ENCODE measurements at places on chromosomes 7 and 10. TPM values are rescaled to one million over a fixed set of nuclear protein-coding genes. Genes with fewer than 3 reads are reported as not detected.

The HYAL4 gene
- total RNA-seq = not detected

GRCh38 chr10:122308417-122309141 is 37.5 kb downstream of the BTBD16 start:
- H3K4me3 ChIP-seq = no peak overlapping the region
- no peak overlapping the region for H3K27ac ChIP-seq
- no peak for DNase-seq

The SFTPA1 gene
- not detected for total RNA-seq

GRCh38 chr7:137960020-137960419 is 41.9 kb downstream of the CREB3L2 start:
- peaks cover 4% of the 10 kb centered on the region for H3K36me3 ChIP-seq
- no peak overlapping the region for H3K4me3 ChIP-seq
- no peaks in the 10 kb centered on the region for H3K27me3 ChIP-seq
- no peak overlapping the region for H3K27ac ChIP-seq
- no peak for DNase-seq
- peaks cover 18% of the 10 kb centered on the region for H3K4me1 ChIP-seq

GRCh38 chr10:15043674-15044073 is at the start of gene OLAH:
Gene OLAH, plus strand, starts transcription at chr10:15043943. Its CDS starts 3,346 bp downstream, at chr10:15047289.
- no peak for DNase-seq
- H3K27me3 ChIP-seq = no peaks in the 10 kb centered on the region

The SLC26A3 gene
- total RNA-seq = not detected

The GPR26 gene
- not detected for total RNA-seq

The EIF4H gene
- total RNA-seq = 441 TPM

DNA sequence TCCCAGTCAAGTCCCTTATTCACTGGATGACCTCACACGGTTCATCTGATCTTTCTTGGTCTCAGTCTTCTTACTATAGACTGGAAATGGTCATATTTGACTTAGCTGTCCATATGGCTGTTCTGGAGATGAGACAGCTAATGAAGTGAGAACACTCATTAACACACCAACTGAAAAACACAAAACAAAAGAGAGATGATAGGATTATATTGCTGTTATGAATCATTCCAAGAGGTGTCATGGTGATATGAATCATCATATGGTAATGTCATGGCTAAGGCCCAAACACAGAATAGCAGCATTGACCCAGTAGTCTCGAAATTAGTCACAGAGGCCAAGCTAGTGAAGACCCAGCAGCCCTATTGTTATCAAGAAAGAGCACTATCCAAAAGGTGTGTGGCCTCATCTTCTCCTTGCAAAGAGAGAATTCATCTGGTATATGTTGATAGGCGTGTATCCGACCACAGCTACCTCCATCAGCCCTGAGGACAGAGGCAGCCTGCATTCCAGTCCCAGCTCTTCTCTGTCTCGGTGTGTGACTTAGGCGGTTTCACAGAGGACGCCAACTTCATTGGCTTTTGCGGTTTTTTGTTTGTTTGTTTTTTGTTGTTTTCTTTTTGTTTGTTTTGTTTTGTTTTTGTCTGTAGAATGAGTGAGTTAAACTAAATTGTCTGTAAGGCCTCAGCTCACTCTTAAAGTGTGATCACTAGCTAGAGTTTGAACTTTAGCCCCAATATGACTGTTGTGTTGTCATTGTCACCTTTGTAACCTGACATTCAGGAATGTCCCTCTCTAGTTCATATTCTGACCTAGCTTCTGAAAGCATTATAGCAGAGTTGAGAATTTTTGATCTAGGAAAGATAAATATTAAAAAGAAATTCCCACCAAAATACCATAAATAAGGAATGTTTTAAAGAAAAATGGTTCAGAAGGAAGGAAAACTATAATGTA is 97.4 kb upstream of the PDCD4 start:
- H3K27ac ChIP-seq = peak overlapping the region; percentile 89
- DNase-seq = peak; percentile 67
- peaks cover 2% of the 10 kb centered on the region for H3K27me3 ChIP-seq
- H3K4me1 ChIP-seq = peaks cover 61% of the 10 kb centered on the region

The PALS2 gene
- total RNA-seq = 41.7 TPM

The CUBN gene
- 0.43 TPM for total RNA-seq

- DNase-seq = no peak
- H3K36me3 ChIP-seq = peaks cover 2% of the 10 kb centered on the region
- H3K4me1 ChIP-seq = peaks cover 38% of the 10 kb centered on the region
Measured at GRCh38 chr7:106463851-106464611, 179.2 kb upstream of the NAMPT start.

DNA sequence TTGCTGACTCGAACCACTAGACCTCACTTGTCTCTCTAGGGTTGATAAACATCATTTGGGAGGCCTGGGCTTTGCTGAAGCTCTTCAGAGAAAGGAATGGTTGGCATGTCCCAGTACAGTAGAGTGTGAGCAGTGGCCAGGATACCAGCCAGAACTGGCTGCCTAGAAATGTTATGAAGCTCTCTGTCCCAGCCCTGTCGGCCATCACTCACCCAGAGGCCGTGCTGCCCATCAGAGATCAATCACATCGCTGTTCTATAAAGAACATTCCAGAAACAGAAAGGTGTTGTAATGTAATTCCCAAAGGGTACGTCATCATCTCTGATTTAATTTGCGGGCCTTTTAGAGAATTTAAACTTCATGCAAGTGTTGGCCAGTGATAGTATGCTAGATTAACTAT is 111.5 kb downstream of the PRPF18 start:
- H3K4me3 ChIP-seq = no peak overlapping the region
- DNase-seq = no peak
- H3K4me1 ChIP-seq = no peaks in the 10 kb centered on the region
- no peak overlapping the region for H3K27ac ChIP-seq
- H3K27me3 ChIP-seq = peaks cover 2% of the 10 kb centered on the region

The GCK gene
- 1.3 TPM for total RNA-seq

The ZP3 gene
- 7.0 TPM for total RNA-seq

The DENND2A gene
- not detected for total RNA-seq

GRCh38 chr10:50937230-50937907 is 51.9 kb upstream of the A1CF start:
- no peak overlapping the region for H3K27ac ChIP-seq
- H3K36me3 ChIP-seq = no peaks in the 10 kb centered on the region
- no peak for DNase-seq
- H3K4me3 ChIP-seq = no peak overlapping the region
- no peaks in the 10 kb centered on the region for H3K4me1 ChIP-seq

DNA sequence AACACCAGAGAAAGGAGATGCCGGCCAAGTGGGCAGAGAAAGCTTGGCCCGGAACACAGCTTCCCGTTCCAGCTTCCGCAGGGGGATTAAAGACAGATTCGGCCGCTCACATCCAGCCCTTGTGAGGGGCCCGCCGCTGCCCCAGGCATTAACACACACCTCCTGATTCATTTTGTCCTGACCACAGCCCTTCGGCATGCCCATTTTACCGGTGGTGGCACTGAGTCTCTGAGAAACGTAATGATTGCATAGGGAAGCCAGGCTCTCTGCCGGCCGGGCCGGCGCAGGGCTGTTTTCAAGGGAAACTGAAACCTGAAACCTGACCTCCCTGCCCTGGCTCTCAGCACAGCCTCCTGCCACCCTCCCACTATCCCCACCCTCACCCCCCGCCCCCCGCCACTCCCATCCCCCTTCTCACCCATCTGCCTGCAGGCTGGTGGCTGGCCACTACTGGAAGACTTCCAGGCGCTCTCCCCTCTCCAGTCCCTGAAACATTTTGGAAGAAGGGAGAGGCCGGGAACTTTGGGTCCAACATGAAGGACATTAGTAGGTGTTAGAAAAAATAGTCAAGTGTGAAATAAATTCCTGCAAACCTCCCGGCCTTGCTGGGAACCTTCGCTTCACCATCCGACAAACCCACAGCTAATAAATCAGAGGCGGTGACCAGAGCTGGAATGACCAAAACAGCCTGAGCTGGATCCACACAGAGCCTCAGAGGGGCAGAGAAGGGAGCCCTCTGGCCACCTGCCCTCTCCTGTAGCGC is 83.5 kb upstream of the CUX1 start:
- H3K27me3 ChIP-seq = no peaks in the 10 kb centered on the region
- no peak overlapping the region for H3K27ac ChIP-seq
- no peak overlapping the region for H3K4me3 ChIP-seq
- no peaks in the 10 kb centered on the region for H3K4me1 ChIP-seq
- DNase-seq = no peak

The FAM20C gene
- 0.21 TPM for total RNA-seq

The TEX36 gene
- not detected for total RNA-seq

The PON3 gene
- total RNA-seq = not detected

GRCh38 chr10:15745751-15746150 is 26.0 kb upstream of the ITGA8 start:
- H3K27ac ChIP-seq = no peak overlapping the region
- H3K27me3 ChIP-seq = peaks cover 4% of the 10 kb centered on the region
- H3K4me3 ChIP-seq = no peak overlapping the region
- DNase-seq = no peak
- no peaks in the 10 kb centered on the region for H3K36me3 ChIP-seq
- no peaks in the 10 kb centered on the region for H3K4me1 ChIP-seq

GRCh38 chr10:87658858-87659555 is 671 bp upstream of the PAPSS2 start:
- H3K4me1 ChIP-seq = peaks cover 8% of the 10 kb centered on the region
- DNase-seq = no peak

The GNAT3 gene
- total RNA-seq = not detected

GRCh38 chr10:34031400-34031799 is 696.9 kb upstream of the NRP1 start:
- H3K4me3 ChIP-seq = no peak overlapping the region
- H3K27ac ChIP-seq = no peak overlapping the region
- H3K4me1 ChIP-seq = no peaks in the 10 kb centered on the region
- H3K27me3 ChIP-seq = peaks cover 5% of the 10 kb centered on the region
- H3K36me3 ChIP-seq = no peaks in the 10 kb centered on the region

DNA sequence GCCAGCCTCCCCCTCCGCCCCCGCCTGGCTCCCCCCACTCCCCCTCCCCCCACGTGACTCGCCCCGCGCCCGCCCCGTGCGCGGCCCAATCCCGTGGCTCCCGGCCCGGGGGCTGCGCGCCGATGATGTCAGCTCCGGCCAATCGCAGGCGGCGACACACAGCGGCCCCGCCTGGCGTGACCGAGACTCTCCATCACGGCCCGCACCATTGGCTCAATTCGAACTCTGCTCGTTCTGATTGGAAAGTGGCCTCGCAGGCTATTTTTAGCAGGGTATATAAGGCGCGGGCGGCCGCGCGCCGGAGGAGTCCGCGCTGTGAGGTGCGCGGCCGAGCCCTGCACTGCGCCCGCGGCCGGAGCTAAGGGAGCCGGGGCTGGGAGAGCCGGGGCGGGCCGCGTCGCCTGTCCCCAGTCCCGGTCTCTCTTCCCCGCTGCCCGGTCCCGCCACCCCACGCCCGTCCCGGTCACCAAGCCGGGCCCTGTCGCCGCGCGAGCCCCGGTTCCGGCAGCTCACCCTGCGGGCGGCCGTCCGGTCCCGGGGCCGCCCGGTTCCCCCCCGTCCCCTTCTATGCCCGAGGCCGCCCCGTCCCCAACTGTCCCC is 342 bp upstream of the KLF6 start:
- H3K4me1 ChIP-seq = peaks cover 32% of the 10 kb centered on the region
- H3K36me3 ChIP-seq = peaks cover 47% of the 10 kb centered on the region
- H3K4me3 ChIP-seq = peak overlapping the region; percentile 82
- no peaks in the 10 kb centered on the region for H3K27me3 ChIP-seq
- peak; percentile 99 for DNase-seq
- H3K27ac ChIP-seq = peak overlapping the region; percentile 96

DNA sequence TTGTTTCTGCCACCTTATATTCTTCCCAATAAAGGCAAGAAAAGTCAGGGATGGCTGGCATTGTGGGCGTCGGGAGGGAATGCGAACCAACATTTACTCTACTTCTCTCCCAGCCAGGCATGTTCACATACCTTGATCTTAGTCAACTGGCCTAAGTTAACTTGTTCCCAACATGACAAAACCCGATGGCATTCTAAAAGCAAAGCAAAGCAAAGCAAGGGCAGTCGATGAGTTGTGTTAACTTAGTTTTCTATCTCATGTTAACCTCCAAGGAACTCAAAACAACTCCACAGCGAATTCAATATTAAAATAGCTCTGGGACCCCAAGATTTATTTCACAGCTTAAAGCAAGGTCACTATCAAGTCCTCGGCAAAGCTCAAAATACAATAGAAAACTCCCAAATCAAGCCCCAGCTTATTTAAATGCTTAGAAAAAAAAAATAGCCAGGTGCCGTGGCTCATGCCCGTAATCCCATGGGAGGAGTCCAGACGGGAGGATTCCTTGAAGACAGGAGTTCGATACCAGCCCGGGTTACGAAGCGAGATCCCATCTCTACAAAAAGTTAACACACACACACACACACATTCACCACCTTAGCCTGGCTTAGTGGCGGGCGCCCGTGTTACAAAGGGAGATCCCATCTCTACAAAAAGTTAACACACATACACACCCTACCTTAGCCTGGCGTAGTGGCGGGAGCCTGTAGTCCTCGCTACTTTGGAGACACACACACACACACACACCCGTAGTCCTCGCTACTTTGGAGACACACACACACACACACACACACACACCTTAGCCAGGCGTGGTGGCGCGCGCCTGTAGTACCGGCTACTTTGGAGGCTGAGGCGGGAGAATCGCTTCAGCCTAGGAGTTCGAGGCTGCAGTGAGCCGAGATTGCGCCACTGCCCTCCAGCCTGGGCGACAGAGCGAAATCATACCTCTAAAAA is 901 bp upstream of the CCNY start:
- H3K4me1 ChIP-seq = peaks cover 63% of the 10 kb centered on the region
- peaks cover 19% of the 10 kb centered on the region for H3K36me3 ChIP-seq
- peak overlapping the region; percentile 89 for H3K4me3 ChIP-seq
- peak; percentile 59 for DNase-seq

The MYL7 gene
- not detected for total RNA-seq

The LLCFC1 gene
- not detected for total RNA-seq

The PTPN20 gene
- total RNA-seq = 2.0 TPM

The TMEM176B gene
- not detected for total RNA-seq

GRCh38 chr7:148022832-148023231 is 567.7 kb upstream of the C7orf33 start:
- H3K4me1 ChIP-seq = no peaks in the 10 kb centered on the region
- no peaks in the 10 kb centered on the region for H3K36me3 ChIP-seq
- H3K27ac ChIP-seq = no peak overlapping the region

GRCh38 chr7:114051871-114052331 is 133.1 kb upstream of the PPP1R3A start:
- H3K27ac ChIP-seq = no peak overlapping the region
- H3K4me3 ChIP-seq = no peak overlapping the region
- H3K27me3 ChIP-seq = peaks cover 2% of the 10 kb centered on the region
- H3K36me3 ChIP-seq = no peaks in the 10 kb centered on the region

The RNF32 gene
- total RNA-seq = 0.90 TPM

DNA sequence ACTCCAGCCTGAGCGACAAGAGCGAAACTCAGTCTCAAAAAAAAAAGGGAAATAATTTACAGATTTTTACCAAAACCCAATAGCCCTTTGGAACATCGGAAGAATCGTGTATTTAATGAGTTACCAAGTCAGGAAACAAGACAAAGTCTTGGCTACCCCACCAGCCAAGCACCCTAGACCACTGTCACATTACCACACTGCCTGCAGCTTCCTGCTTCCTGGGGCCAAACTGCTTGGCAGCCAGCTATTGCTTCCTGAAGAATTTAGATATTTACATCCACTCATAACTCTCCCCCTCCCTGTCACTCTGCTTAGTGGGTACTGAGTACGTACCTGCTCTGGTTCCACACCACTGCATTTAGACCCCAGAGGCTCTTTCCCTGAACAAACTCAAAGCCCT is 14.1 kb upstream of the TNPO3 start:
- H3K27ac ChIP-seq = no peak overlapping the region
- H3K27me3 ChIP-seq = peaks cover 7% of the 10 kb centered on the region
- DNase-seq = no peak
- H3K36me3 ChIP-seq = no peaks in the 10 kb centered on the region
